Choroid plexus epithelial cell (primary cell): ENCODE measurements at places on chromosomes 5 and 9.

GRCh38 chr9:78909566-78909965 is 612.6 kb downstream of the PSAT1 start:
- no peak for DNase-seq

DNA sequence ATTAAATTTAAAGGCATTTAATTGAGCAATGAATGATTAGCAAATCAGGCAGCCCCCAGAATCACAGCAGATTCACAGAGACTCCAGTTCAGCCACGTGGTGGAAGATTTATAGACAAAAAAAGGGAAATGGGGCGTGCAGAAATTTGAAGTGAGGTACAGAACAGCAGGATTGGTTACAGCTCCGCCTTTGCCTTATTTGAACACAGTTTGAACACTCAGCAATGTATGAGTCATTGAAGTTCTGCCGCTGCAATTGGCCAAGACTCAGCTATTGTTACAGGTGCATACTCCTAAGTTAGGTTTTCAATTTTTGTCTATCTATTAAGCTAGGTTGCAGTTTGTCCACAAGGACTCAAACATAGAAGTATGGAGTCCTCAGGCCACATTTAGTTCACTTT is 157.7 kb upstream of the SLC12A2 start:
- peak; percentile 25 for DNase-seq

DNA sequence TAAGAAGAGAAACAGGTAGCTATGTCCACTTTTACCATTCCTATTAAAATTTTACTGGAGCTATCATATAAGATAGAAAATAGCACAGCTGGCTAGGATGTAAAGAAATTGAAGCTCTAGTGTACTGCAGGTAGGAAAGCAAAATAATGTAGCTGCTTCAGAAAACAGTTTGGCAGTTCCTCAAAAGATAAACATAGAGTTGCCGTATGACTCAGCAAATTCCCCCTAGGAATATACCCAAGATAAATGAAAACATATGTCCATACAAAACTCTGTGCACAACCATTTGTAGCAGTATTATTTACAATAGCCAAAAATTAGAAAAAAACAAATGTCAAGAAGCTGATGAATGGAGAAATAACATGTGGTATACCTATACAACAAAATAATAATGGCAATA is 64.6 kb upstream of the SHISAL2B start:
- DNase-seq, result peak; percentile 55

- DNase-seq, result peak; percentile 79
Measured at GRCh38 chr5:132410451-132411303, 41.2 kb downstream of the SLC22A5 start.

GRCh38 chr5:123610209-123610608 is 98.2 kb downstream of the CSNK1G3 start:
- peak; percentile 45 for DNase-seq

DNA sequence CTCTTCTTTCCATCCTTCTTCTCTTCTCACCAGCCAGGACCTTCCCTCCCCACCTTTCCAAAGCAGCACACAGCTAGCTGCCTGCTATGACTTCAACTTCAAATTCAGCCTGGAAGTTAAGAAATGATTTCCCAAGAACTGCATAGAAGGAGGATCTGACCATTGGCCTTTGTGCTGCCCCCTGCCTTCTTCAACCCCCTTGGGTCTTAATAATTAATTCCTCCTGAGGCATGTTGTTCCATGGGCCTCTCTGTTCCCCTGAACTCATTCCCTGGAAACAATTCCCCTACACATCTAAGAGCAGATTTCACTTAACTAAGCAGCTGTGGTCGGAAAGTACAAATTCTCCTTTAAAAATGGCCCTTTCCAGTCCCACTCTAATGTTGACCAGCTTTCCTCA is 62.4 kb downstream of the ADAMTS12 start:
- DNase-seq, result no peak

- no peak for DNase-seq
Measured at GRCh38 chr9:11992866-11993265, 700.3 kb upstream of the TYRP1 start.

- DNase-seq, result peak; percentile 94
Measured at GRCh38 chr5:72451741-72452505, 55.3 kb downstream of the ZNF366 start.

- DNase-seq, result no peak
Measured at GRCh38 chr5:40384782-40385390, 294.8 kb upstream of the PTGER4 start.

- peak; percentile 63 for DNase-seq
Measured at GRCh38 chr5:111829701-111830100, 72.7 kb upstream of the NREP start.
